ENCODE measurements at places on chromosomes 2 and 18.

DNA sequence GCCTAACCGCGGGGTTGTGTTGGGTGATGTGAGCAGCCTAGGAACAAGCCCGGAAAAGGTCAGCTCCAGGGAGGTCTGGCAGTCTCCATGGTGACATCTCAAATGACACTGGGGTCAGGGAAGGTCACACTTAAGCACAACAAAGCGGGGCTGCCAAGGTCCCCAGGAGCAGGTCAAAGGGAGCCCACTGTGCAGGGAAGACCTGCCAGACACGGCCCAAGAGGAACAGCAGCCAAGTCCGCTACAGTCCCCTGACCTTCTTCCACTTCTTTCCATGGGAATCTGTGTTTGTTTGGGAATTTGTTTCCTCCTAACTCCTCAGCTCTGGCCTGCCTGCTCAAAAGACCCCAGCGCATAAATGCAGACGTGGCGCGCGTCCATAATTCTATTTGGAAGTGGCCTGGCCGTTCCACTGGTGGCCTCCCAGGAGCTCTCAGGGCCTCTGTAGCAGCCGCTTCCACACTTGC lies 232.1 kb upstream of the COPS8 start:
- DNase-seq = no peak

- DNase-seq = no peak
These were observed 285.8 kb upstream of the REV1 start for GRCh38 chr2:99775585-99775984.

- DNase-seq = no peak
These were observed 1347.2 kb upstream of the DDX18 start for GRCh38 chr2:116467243-116467642.

DNA sequence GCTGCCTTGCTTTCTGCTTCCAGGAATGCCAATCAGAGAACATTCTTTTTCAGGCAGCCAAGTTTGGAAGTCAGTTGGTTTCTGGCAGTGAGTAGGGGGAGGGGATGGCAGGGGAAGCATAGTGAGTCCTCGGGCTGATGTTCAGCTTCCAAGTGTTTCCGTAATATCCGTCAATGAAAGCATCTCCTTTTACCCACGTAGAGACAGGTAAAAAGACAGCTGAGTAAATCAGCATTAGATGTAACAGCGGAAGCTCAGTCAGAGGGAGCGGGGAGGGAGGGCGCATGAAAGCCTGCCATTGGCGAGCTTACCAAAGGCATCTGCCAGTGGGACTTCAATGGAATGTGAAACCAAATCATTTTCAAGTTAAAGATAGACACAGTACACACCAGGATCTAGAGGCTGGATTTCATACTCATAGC lies 117.1 kb upstream of the DTNA start:
- peak; percentile 40 for DNase-seq

GRCh38 chr2:217462121-217462520 lies 540.7 kb downstream of the TNS1 start:
- DNase-seq = no peak

DNA sequence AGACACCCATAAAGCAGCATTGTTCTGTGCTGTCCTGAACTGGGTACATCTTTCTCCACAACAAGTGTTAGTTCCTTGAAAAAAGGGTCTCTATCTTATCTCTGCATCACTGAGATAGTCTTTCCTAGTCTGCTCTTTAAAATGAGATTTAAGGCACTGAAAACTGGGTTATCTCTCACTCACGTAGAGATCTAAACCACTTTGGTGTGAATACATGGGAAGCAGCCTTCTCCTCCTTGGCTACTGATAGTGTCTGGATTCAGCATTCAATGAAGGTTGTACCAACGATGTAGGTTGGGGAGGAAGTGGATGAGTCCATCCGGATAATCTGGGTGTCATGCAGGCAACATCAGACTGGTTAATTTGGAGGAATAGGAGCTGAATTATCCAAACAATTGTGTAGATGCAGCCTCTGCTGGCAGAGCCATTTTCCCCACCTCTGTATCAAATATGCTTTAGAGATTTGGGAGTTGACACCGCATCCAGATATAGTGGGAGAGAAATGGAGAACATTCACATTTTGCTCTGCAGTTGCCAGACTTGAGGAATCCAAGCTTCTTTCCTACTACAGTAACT lies 15.9 kb upstream of the SIX3 start:
- DNase-seq = no peak

DNA sequence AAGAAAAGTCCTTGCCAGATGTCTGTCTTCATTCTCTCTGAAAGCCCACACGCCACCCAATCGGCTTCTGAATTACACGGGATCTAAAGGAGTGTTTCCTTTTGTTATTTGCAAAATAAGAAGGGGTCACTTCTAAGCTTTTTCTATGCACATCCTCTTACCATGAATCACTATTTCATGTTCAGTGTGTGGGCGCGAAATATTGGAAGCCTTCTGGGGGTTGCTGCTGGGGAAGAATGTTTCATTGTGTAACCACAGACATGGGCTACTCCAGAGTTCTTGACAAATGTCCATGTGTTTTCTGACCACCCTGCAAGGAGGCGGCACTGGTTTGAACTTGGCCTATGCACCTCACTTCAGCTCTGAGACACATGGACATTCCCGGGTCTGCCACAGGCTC lies 133.6 kb upstream of the APCDD1 start:
- no peak for DNase-seq

- no peak for DNase-seq
These were observed 34.2 kb downstream of the HJURP start for GRCh38 chr2:233819884-233820773.

- DNase-seq = no peak
These were observed 49.1 kb upstream of the PIK3C3 start for GRCh38 chr18:41905786-41906527.

DNA sequence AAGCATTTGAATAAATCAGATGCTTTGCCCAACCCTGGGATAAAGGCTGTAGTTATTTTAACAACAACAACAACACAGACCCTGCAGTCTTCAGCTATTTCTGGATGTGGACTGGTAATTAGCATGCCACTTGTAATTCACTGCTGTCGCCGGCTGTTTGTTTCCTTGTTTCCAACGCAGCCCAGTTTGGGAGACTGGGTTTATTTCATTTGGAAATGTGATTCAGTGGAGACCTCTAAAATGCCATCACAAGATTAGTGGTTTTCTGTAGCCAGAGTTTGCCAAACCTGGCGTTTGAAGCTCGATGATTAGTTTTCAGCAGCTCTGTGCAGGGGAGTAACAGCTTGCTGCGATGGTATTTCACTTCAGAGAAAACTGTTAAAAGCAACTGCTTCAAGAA lies 83.5 kb downstream of the LDLRAD4 start:
- no peak for DNase-seq

All from common myeloid progenitor, CD34-positive (primary cell).